ENCODE measurements at places on chromosomes 3 and 15. TPM values are rescaled to one million over a fixed set of nuclear protein-coding genes. Genes with fewer than 3 reads are reported as not detected.

GRCh38 chr3:113751141-113751540 is 4.3 kb downstream of the ATP6V1A start:
- H3K27me3 ChIP-seq = no peaks in the 10 kb centered on the region
- H3K4me3 ChIP-seq = no peak overlapping the region
- no peak overlapping the region for H3K27ac ChIP-seq
- no peak for DNase-seq
- no peaks in the 10 kb centered on the region for H3K36me3 ChIP-seq

DNA sequence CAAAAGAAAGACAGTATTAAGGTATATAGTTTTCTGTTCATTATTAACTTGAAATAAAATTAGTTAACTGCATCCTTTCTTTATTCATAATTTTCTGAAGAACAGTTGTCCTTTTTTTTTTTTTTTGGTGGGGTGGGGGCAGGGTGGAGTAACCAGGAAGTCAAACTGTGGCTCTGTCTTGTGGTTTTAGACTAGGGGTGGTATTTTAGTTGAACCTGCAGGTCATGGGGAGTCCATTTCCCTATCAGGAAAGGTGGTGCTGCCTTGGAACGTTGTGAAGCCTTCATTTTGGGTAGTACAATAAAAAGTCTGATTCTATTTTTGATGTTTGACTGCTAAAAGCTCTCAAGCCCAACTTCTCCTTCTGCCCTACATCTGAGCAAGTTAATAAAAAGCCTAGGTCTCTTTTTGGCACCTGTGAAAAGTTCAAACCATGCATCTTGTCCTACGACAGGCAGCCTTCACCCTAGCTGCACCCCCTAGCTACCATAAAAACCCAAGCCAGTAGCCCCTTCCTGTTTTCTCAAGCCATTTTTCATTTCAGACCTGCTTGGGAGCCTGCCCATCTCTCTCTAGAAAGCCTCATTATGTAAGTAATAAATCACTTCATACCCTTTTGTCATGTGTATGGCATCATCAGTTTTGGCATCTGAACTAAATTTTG is 31.2 kb upstream of the RIOX2 start:
- no peak for DNase-seq
- H3K27ac ChIP-seq = no peak overlapping the region
- H3K4me3 ChIP-seq = no peak overlapping the region

The ANKDD1A gene
- total RNA-seq = 14.2 TPM

DNA sequence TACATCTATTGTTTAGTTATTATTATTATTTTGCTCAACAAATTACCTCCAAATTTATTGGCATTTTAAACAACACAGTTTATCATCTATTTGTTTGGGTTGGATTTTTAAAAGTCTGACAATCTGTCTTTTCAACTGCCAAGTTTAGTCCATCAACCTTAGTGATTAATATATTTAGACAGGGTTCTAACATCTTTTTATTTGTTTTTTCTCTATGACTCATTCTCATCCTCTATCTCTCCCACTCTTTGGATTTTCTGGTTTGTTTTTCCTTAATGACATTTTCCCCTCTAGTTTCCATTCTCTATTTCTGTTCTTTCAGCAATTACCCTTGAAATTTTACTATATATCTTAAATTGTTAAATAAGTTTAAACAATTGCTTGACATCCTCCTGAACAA is 41.9 kb downstream of the EMC4 start:
- no peaks in the 10 kb centered on the region for H3K27me3 ChIP-seq
- no peaks in the 10 kb centered on the region for H3K36me3 ChIP-seq

DNA sequence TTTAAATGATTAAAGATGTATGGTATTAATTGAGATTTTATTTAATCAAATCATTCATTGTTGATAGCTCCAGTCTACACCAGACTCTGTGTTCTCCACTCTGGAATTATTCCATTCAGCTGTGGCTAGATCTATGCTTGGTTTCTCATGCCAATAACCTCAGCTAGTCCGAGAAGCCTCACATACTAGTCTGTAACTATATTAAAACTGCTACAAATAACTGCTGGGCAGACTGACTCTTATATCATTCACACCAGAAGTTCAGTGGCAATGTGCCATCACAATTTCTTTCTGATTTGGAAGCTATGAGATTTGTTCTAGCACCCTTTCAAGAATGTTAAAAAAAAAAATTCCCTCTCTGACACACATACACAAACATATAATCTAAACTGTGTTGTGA is 947.3 kb downstream of the ROBO1 start:
- no peak overlapping the region for H3K27ac ChIP-seq
- H3K4me1 ChIP-seq = peaks cover 20% of the 10 kb centered on the region
- no peak for DNase-seq
- H3K36me3 ChIP-seq = no peaks in the 10 kb centered on the region

The RTP1 gene
- total RNA-seq = not detected

The SLC25A38 gene
- 22.0 TPM for total RNA-seq

GRCh38 chr3:14037211-14037610 is 87.5 kb downstream of the CHCHD4 start:
- no peak for DNase-seq
- no peaks in the 10 kb centered on the region for H3K4me1 ChIP-seq
- 0 out of 2 replicates have a peak, but pooled peaks cover 1% of the 10 kb centered on the region for H3K27me3 ChIP-seq
- H3K4me3 ChIP-seq = no peak overlapping the region
- H3K27ac ChIP-seq = no peak overlapping the region

DNA sequence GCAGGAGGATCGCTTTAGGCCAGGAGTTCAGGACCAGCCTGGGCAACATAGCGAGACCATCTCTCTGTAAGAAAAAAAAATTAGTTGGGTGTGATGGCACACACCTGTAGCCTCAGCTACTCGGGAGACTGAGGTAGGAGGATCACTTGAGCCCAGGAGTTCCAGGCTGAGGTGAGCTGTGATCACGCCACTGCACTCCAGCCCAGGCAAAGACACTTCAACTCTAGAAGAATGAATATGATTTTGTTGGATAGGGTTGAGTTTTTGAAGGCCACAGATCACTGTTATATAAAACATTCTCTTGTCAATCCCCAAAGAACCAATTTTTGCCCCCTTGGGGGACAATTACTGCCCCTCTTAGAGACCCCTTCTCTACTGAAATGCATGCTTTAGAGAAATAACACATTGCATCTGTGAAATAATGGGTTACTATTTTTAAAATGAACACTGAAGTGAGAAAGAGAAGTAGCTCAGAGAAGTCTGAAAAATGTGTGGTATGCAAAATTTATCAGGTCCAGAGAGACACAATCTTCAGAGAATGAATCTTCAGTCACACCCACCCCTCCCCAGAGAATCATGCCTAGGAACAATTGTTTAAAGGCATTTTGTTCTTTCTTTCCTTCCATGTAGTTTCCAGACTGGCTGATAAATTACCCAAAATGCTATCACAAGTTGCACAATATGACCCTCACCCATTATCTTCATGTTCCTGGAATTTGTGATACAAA is 42.7 kb downstream of the METTL6 start:
- no peaks in the 10 kb centered on the region for H3K36me3 ChIP-seq
- no peak overlapping the region for H3K27ac ChIP-seq
- peaks cover 12% of the 10 kb centered on the region for H3K4me1 ChIP-seq
- no peak for DNase-seq

The PRTG gene
- total RNA-seq = 11.4 TPM

- no peak for DNase-seq
- H3K4me1 ChIP-seq = peaks cover 23% of the 10 kb centered on the region
- H3K27me3 ChIP-seq = no peaks in the 10 kb centered on the region
- H3K27ac ChIP-seq = no peak overlapping the region
- no peaks in the 10 kb centered on the region for H3K36me3 ChIP-seq
- H3K4me3 ChIP-seq = no peak overlapping the region
Observed at GRCh38 chr15:95868970-95869369, 461.5 kb upstream of the NR2F2 start.

- H3K4me3 ChIP-seq = no peak overlapping the region
- H3K4me1 ChIP-seq = peaks cover 16% of the 10 kb centered on the region
- no peaks in the 10 kb centered on the region for H3K27me3 ChIP-seq
- DNase-seq = no peak
- no peak overlapping the region for H3K27ac ChIP-seq
Observed at GRCh38 chr15:69225355-69226022, 65.1 kb downstream of the GLCE start.

- no peaks in the 10 kb centered on the region for H3K36me3 ChIP-seq
- no peaks in the 10 kb centered on the region for H3K27me3 ChIP-seq
- H3K4me1 ChIP-seq = peaks cover 13% of the 10 kb centered on the region
Observed at GRCh38 chr15:35626571-35627318, 80.8 kb upstream of the DPH6 start.

The KLF15 gene
- total RNA-seq = 0.65 TPM

GRCh38 chr3:132838477-132838876 is 116.3 kb upstream of the NPHP3 start:
- no peaks in the 10 kb centered on the region for H3K4me1 ChIP-seq
- peaks cover 3% of the 10 kb centered on the region for H3K27me3 ChIP-seq
- H3K27ac ChIP-seq = no peak overlapping the region
- no peak overlapping the region for H3K4me3 ChIP-seq
- DNase-seq = no peak

DNA sequence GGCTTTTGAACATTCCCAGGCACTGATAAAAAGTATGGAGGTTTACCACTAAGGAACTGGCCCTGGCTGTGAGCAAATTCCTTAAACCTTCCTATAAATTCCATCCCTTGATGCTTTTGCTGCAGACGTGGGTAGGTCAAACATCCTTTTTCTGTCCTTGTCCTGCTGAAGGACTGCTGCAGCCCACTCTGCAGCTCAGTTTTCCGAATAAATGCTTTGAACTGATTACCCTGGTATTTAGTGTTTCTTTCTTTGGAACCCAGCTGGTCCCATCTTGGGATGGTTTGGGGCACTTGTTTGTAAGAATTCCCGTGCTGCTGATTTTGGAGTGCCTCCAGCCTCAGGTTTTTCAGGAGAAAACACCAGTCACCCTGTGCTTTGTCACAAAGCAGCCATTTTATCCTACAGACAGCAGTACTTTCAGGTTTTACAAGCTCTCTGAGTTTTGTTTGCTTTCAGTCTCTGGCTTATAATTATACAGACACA is 815.9 kb downstream of the VGLL3 start:
- no peaks in the 10 kb centered on the region for H3K36me3 ChIP-seq
- no peak for DNase-seq
- no peaks in the 10 kb centered on the region for H3K27me3 ChIP-seq
- no peaks in the 10 kb centered on the region for H3K4me1 ChIP-seq
- no peak overlapping the region for H3K4me3 ChIP-seq
- H3K27ac ChIP-seq = no peak overlapping the region

The AHSG gene
- not detected for total RNA-seq

DNA sequence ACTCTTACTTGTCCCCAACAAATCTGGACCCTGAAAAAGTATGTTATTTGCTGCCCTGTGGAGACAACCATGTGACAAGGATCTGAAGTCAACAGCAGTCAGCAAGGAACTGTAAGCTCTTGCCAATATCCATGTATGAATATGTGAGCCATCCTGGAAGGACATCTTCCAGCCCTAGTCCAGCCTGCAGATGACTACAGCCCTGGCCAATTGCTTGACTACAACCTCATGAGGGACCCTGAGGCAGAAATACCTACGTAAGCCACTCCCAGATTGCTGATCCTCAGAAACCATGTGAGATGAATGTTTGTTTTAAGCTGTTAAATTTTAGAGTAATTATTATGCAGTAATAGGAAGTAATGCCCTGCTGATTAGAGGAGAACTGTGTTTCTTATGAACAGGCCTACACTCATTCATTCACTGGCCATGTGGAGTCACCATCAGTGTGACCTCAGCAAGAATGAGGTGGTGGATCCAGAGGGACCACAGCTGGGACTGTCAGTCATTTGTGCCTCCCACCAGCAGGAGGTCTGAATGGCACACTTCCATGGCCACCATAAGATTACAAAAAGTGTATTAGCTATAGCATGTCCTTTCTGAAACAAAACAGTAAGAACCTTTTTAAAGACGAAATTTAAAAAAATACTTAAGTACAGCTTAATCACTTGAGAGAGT is 92.6 kb downstream of the TFDP2 start:
- no peak overlapping the region for H3K4me3 ChIP-seq
- no peaks in the 10 kb centered on the region for H3K27me3 ChIP-seq
- no peak overlapping the region for H3K27ac ChIP-seq
- H3K4me1 ChIP-seq = no peaks in the 10 kb centered on the region
- DNase-seq = no peak

GRCh38 chr15:29150515-29151483 is 118.8 kb downstream of the NSMCE3 start:
- no peak for DNase-seq
- no peaks in the 10 kb centered on the region for H3K4me1 ChIP-seq
- H3K4me3 ChIP-seq = no peak overlapping the region
- peaks cover 20% of the 10 kb centered on the region for H3K27me3 ChIP-seq
- no peaks in the 10 kb centered on the region for H3K36me3 ChIP-seq

GRCh38 chr3:184539801-184540435 is 21.7 kb upstream of the EPHB3 start:
- peaks cover 81% of the 10 kb centered on the region for H3K27me3 ChIP-seq
- H3K4me1 ChIP-seq = no peaks in the 10 kb centered on the region
- no peak overlapping the region for H3K4me3 ChIP-seq

All from PC-9 (cell line).